Activated naive CD4-positive, alpha-beta T cell (primary cell): ENCODE measurements at places on chromosomes 5 and 9.

DNA sequence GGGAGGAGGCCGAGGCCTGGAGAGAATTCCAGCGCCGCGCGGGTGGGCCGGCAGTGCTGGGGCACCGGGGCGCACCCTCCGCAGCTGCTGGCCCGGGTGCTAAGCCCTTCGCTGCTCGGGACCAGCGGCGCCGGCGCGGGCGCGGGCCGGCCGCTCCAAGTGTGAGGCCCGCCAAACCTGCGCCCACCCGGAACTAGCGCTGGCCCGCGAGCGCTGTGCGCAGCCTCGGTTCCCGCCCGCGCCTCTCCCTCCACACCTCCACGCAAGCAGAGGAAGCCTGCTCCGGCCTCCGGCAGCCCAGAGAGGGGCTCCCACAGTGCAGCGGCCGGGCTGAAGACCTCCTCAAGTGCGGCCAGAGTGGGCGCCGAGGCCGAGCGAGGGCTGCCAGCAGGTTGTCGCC lies 7.7 kb upstream of the SRFBP1 start:
- no peak for DNase-seq

GRCh38 chr5:77437194-77437593 lies 54.9 kb downstream of the WDR41 start:
- DNase-seq = no peak

- no peak for DNase-seq
These were observed 84.8 kb upstream of the ZBTB43 start for GRCh38 chr9:126720036-126720435.

- DNase-seq = no peak
These were observed 84.4 kb downstream of the ADRB2 start for GRCh38 chr5:148910686-148911361.

GRCh38 chr9:107251756-107252322 lies 31.2 kb upstream of the RAD23B start:
- DNase-seq = no peak

- DNase-seq = no peak
These were observed 6.4 kb downstream of the ENTREP1 start for GRCh38 chr9:69331444-69331843.

GRCh38 chr5:41795125-41795524 lies 75.1 kb downstream of the OXCT1 start:
- DNase-seq = no peak

DNA sequence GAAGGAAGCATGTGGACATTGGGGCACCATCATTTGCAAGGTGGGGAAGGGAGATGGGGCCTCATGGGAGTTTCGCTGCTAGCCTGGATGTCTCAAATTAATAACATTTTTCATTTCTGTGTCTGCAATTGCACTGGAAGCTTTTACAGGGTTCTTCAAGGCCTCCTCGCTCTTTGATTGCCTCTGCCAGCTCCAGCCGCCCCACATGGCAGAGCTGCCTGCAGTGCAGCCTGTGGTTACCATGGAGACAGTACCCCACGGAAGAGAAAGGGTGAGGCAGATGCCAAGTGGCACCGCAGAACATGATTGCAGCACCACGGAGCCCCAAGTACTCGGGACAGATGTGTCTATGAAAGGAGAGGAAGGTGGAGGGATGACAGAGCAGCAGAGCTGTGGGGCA lies 25.4 kb downstream of the CTNND2 start:
- DNase-seq = no peak

GRCh38 chr9:23695572-23695971 lies 130.5 kb downstream of the ELAVL2 start:
- DNase-seq = no peak

GRCh38 chr9:127976498-127976897 lies 4.3 kb downstream of the EEIG1 start:
- no peak for DNase-seq

- no peak for DNase-seq
These were observed 1087.7 kb upstream of the ARRDC3 start for GRCh38 chr5:92470770-92471169.
